ENCODE measurements at places on chromosomes 1 and 21. TPM values are rescaled to one million over a fixed set of nuclear protein-coding genes. Genes with fewer than 3 reads are reported as not detected.

- no peaks in the 10 kb centered on the region for H3K36me3 ChIP-seq
- no peak overlapping the region for H3K27ac ChIP-seq
- H3K27me3 ChIP-seq: peaks cover 4% of the 10 kb centered on the region
Measured at GRCh38 chr1:228373681-228374571, 32.7 kb downstream of the TRIM11 start.

GRCh38 chr1:39113109-39113743 lies 87.1 kb downstream of the NDUFS5 start:
- peaks cover 17% of the 10 kb centered on the region for H3K4me1 ChIP-seq
- DNase-seq: no peak
- H3K27ac ChIP-seq: no peak overlapping the region
- no peak overlapping the region for H3K4me3 ChIP-seq

- DNase-seq: no peak
- peaks cover 1% of the 10 kb centered on the region for H3K27me3 ChIP-seq
- H3K4me1 ChIP-seq: no peaks in the 10 kb centered on the region
- no peak overlapping the region for H3K27ac ChIP-seq
Measured at GRCh38 chr1:71193153-71193552, 112.3 kb upstream of the ZRANB2 start.

DNA sequence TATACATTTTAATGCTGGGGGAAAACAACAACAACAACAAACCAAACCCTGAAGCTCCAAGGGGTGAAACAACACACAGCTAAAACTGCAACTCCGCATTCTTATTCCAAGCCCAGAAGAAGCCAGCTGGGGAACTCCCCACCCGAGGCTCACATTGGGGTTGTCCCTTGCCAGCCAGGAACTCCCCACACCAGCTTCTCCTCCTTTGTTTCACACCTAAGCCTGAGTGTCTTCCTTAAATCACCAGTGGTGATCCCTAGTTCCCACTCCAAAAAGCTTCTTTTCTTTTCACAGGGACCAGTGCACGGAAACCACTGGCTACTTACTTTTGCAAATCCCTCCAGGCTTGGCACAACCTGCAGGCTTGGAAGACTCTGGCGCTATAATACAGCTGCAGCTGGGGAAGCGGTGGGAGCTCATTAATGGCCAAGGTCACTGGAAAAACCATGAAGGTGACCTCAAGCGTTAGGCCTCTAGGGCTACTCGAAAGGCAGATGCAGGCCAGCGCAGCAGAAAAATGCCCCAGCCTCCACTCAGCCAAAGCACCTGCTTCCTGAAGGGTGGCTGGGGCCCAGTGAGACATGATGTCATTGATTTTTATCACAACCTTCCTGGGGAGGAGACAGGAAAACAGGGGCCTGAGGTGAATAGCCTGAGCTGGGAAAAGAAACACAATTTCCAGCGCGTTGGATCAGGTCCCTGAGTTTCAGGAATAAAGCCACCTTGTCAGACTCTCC lies 40.1 kb downstream of the TLR5 start:
- peaks cover 2% of the 10 kb centered on the region for H3K27me3 ChIP-seq
- no peaks in the 10 kb centered on the region for H3K4me1 ChIP-seq
- no peaks in the 10 kb centered on the region for H3K36me3 ChIP-seq
- H3K4me3 ChIP-seq: no peak overlapping the region
- no peak overlapping the region for H3K27ac ChIP-seq

DNA sequence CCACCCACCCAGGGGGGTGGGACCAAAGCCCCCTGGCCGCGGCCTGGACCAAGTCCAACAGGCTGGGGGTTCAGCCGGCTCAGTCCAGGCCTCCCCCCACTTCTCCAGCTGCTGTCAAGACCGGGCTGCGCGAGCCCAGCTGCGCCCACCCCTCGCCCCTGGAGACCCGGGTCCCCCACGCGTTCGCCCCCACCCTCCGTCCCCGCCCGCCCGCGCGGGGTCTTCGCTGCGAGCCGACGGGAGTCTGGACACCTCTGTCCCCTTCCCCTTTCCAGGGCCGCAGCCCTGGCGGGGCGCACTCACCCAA lies 253 bp downstream of the RAP1GAP start:
- no peak for DNase-seq
- H3K4me1 ChIP-seq: peaks cover 29% of the 10 kb centered on the region
- no peak overlapping the region for H3K4me3 ChIP-seq

- H3K4me3 ChIP-seq: no peak overlapping the region
- no peaks in the 10 kb centered on the region for H3K4me1 ChIP-seq
- DNase-seq: no peak
Measured at GRCh38 chr1:171210355-171210754, 25.3 kb downstream of the FMO2 start.

- H3K4me1 ChIP-seq: peaks cover 16% of the 10 kb centered on the region
- DNase-seq: no peak
- H3K27ac ChIP-seq: no peak overlapping the region
Measured at GRCh38 chr1:232553809-232554208, 76.1 kb downstream of the SIPA1L2 start.

- no peaks in the 10 kb centered on the region for H3K36me3 ChIP-seq
- no peak overlapping the region for H3K27ac ChIP-seq
- H3K4me3 ChIP-seq: no peak overlapping the region
Measured at GRCh38 chr1:222018041-222018440, 276.2 kb upstream of the DUSP10 start.

- no peaks in the 10 kb centered on the region for H3K36me3 ChIP-seq
- H3K27me3 ChIP-seq: peaks cover 77% of the 10 kb centered on the region
- peaks cover 8% of the 10 kb centered on the region for H3K4me1 ChIP-seq
- no peak overlapping the region for H3K4me3 ChIP-seq
Measured at GRCh38 chr1:181486098-181486420, 2.7 kb downstream of the CACNA1E start.

DNA sequence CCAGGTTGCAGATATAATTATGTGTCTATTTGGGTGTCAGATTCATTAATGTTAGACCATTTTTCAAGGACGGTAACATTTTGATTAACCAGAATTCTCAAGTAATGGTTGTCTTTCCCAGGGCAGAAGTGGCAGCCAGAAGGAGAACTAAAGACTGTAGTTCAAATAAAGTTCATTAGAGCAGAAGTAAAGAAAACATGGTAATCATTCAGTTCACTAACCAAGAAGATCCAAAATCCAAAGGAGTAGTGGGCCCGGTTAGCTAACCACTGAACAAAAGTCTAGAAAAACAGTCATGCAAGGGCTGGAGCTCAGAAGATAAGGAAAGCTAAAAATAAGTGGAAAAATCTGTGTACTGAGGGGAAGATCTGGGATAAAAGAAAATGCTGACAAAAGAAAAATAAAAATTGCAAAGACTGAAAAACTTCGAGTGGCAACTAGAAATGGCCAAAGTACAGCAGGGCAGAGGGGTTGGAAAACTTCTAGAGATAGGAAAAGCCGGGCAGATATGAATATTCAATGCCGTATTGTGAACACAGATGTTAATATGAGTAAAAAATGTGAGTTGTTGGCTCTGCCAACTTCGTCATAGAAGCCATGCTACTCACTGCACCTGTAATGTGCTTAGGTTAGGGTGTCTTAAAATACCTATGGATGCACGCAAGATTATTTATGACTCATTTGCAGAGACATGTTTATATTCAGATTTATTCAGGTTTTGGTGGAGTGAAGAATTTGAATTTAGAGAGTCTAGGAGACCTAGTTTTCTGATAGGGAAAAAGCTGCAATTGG lies 925.9 kb downstream of the LTN1 start:
- no peak overlapping the region for H3K4me3 ChIP-seq
- no peaks in the 10 kb centered on the region for H3K27me3 ChIP-seq
- no peaks in the 10 kb centered on the region for H3K36me3 ChIP-seq
- no peak overlapping the region for H3K27ac ChIP-seq

- peaks cover 6% of the 10 kb centered on the region for H3K4me1 ChIP-seq
- H3K4me3 ChIP-seq: no peak overlapping the region
- H3K27me3 ChIP-seq: no peaks in the 10 kb centered on the region
- H3K36me3 ChIP-seq: peaks cover 23% of the 10 kb centered on the region
- no peak overlapping the region for H3K27ac ChIP-seq
Measured at GRCh38 chr1:53313556-53313955, 14.3 kb downstream of the LRP8 start.

DNA sequence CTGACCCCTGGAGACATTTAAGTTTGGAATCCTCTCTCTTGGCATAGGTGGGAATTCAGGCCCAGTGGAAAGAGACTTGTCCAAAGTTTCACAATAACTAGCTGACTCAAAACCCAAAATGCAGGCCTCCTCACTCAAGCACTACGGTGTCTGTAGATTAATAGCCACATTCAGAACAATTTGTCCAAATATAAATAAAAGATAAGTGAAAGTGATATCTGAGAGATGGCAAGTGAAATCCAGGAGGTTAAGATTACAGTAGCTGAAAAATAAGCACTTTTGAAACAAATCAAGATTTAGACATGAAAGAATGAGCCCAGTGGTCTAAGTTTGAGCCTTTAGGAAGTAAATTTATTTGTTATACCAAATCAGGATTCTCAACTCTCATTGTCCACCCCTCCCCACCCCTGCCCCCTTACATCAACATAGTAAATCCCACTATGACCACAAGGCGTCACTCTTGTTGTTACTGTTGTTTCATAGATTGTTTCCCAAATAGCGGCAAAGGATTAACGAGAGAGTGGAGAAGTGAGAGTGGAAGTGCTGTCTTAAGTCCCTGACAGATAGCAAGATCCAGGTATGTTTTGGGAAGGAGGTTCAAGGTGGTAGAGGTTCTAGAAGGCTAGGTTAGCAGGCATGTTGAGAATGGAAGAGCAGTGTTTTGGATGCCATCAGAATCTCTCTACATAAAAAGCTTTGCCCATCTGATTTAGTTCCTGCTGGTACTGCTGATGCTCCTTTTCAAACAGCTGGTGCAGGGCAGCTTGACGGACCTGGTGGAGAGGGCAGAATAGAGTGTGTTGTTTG lies 7.1 kb upstream of the TPM3 start:
- H3K27ac ChIP-seq: no peak overlapping the region
- no peaks in the 10 kb centered on the region for H3K4me1 ChIP-seq
- no peak overlapping the region for H3K4me3 ChIP-seq
- peaks cover 3% of the 10 kb centered on the region for H3K27me3 ChIP-seq
- DNase-seq: peak; percentile 62
- no peaks in the 10 kb centered on the region for H3K36me3 ChIP-seq

NLRP3 gene
- 1.0 TPM for total RNA-seq

CYP4A22 gene
- total RNA-seq: not detected

SPAG17 gene
- not detected for total RNA-seq

TNFAIP8L2 gene
- 18.4 TPM for total RNA-seq

FAM163A gene
- not detected for total RNA-seq

All from activated CD4-positive, alpha-beta T cell treated with anti-CD3 and anti-CD28 coated beads for 36 hours (primary cell).